Bronchial smooth muscle cell (primary cell): ENCODE measurements at places on chromosomes 3 and 15. TPM values are rescaled to one million over a fixed set of nuclear protein-coding genes. Genes with fewer than 3 reads are reported as not detected.

CPLX3 gene
- under 0.01 TPM in 1 of 2 replicates, not detected in the other for total RNA-seq

ETFA gene
- total RNA-seq = 132 and 152 TPM in 2 replicates

LXN gene
- total RNA-seq = 269 and 374 TPM in 2 replicates

RAMAC gene
- total RNA-seq = 28.5 and 33.4 TPM in 2 replicates

NOX5 gene
- 0.63 and 1.8 TPM in 2 replicates for total RNA-seq

ATP6V1A gene
- total RNA-seq = 61.8 and 79.1 TPM in 2 replicates
